Cortex of kidney (tissue), 1 donor: ENCODE measurements at places on chromosomes 12 and 14.

DNA sequence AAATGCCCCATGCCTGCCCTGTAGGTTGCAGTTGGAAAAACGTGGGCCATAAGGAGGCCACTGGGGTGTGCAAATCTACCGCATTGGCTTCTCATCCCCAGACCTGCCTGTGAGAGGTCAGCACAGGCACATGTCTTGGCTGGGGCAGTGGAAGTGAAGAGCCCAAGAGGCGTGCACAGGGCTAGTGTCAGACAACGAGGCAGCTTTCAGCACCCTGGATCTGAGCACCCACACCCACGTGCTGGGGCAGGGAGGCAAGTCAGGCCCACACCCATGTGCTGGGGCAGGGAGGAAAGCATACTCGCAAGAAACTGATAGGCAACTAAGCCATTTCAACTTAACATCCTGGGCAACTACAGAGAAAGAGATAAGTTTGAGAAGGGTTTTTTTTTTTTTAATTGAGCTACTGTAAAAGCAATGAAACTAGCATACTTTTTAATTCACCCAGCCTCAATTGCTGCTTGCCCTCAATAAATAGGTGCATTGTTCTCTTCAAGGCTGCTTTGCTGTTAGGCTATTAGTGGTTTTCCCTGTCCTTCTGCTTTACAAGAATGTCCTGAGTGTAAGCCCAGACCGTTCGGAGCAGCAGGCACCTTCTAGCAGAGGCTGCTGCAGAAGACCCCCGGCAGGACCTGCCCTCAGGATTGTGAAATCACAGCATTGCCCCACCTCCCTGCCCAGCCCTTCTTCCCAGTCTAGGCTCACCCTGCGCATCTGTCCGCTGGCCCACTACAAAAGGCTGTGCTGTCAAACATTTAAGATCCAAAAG, 355.3 kb upstream of the FKBP4 start:
- no peak for DNase-seq

DNA sequence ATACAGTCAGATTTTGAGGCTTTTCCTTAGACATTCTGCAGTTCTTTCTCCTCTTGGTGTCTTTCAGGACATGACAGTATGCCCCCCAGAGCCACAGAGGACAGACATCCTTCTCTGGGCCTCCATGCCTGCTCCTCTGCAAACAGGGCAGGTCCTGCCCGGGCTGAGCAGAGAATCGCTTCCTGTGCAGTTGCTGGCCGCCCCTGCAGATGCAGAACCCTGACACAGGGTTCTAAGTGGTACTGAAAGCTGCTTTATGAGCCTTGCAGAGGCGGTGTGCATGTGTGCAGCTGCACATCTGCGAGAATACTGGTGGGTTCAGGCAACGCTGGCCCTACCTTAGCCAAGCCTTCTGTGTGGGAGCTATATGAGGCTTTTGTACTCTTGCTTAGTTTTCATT, 54.5 kb downstream of the FLRT2 start:
- DNase-seq: no peak

DNA sequence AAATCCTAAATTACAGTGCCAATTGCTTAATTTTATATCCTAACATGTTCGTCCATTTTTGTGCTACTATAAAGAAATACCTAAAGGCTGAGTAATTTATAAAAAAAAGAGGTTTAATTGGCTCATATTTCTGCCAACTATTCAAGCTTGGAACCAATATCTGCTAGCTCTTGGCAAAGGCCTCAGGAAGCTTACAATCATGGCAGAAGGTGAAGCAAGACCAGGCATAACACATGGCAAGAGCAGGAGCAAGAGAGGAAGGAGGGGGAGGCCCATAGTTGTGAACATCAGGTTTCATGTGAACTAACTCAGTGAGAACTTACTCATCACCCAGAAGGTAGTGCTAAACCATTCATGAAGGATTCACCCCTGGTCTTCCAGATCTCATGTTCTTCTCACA, 494.3 kb downstream of the CCER1 start:
- DNase-seq: no peak

DNA sequence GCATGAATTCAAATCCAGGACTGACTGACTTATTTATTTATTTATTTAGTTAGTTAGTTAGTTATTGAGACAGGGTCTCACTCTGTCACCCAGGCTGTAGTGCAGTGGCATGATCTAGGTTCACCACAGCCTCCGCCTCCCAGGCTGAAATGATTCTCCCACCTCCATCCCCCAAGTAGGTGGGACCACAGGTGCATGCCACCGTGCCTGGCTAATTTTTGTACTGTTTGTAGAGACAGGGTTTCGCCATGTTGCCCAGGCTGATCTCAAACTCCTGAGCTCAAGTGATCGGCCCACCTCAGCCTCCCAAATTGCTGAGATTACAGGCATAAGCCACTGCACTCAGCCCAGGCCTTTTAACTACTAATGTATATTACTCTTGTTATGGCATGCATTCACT, 36.0 kb downstream of the BTG1 start:
- no peak for DNase-seq

DNA sequence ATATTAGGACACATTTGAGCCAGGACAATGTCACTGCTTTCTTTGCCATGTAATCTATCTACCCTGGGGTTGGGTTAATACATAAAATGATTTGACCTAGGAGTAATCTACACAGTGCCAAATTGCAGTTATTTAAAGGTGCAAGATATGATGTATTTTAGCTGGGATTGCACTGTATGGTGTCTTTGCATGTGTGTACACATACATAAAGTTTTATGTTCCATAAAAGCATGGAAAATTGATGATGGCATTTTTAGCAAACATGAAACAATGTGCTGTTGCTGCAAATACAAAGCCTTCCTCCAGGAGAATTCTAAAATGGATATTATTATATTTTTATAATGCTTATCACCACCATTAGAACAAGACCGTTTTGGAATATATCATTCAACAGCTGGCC, 24.0 kb upstream of the PLBD1 start:
- DNase-seq: no peak

GRCh38 chr12:47033789-47034555, 45.4 kb upstream of the PCED1B start:
- no peak for DNase-seq

GRCh38 chr12:46944771-46945170, 119.0 kb upstream of the SLC38A4 start:
- DNase-seq: no peak

GRCh38 chr14:54314365-54315104, 82.3 kb upstream of the CDKN3 start:
- DNase-seq: no peak

GRCh38 chr14:65993996-65994395, 492.2 kb upstream of the CCDC196 start:
- no peak for DNase-seq

DNA sequence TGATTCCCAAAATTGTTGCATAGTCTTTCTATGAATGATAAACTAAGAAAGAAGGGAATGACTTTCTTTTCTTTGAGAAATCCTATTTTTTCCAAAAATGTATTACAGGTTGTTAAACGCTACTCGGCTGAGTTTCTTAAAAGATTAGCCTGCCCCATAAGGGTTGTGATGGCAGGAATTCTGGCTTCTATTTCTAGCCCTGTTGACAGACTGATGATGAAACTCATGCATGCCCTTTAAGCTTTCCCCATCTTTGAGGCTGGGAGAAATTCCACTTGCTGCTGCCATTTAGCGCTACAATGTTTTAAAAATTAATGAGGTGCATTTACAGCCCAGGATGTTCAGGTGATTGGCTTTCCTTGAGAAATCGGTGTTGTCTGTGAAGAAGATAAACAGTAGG, 33.2 kb upstream of the RASSF3 start:
- no peak for DNase-seq

DNA sequence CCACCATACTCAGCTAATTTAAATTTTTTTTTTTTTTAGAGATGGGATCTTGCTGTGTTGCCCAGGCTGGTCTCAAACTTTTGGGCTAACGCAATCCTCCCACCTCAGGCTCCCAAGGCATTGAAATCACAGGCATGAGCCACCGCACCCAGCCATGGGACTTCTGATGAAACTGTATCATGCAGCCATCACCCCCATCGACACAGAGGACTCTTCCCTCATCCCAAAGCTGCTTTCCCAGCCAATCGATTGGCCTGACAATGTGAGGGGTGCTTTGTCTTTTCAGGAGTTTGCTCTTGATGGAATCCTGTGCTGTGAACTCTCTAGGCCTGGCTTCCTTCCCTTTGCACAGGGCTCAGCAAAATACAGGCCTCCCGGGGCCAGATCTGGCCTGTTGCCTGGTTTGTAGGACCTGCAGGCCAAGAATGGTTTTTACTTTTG, 59.6 kb upstream of the NCOR2 start:
- no peak for DNase-seq

GRCh38 chr12:10719482-10719881, 3.6 kb downstream of the YBX3 start:
- no peak for DNase-seq

GRCh38 chr12:49622501-49623141, 740 bp upstream of the PRPF40B start:
- no peak for DNase-seq

DNA sequence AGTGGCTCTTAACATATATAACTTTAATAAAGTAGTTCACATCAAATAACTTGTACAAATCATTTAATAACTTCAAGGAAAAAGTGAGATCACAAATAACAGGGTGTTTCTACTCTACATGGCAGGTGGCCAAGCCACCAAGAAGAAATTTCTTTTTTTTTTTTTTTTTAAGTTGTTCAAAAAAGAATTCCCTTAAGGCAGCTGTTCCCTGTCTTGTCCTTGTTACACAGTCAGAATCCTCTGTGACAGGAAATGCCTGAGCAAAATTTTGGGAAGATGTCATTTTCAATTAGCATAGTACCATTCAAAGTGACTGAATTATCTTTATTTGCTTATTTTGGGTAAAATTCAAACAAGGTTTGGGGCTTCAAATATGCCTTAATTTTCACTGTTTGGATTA, 79.4 kb downstream of the LIN7A start:
- no peak for DNase-seq

DNA sequence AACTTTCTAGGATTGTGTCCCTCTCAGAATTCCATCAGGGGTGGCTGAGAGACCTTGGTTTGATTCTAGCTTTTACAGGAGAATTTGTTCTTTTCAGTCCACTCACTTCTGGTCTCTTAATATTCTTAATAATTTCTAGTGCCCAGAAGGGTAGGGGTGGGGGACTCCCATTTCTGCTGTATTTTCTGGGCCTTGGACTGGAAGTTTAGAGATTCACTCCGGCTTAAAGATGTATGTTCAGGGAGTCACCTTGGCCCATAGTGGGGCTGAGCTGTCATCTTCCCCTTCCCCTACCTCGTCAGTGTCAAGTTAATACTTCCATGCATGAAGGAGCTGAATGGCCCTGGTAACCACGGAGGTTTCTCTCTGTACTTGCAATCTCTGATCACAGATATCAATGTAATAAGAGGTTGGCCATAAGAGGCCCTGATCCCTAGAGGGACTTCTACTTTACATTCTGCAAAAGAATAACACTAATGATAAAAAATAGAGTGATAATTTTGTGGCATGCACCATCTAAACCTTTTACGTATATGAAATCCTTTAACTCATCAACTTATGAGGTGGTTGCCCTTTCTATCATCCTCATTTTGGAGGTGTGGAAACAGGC, 6.7 kb downstream of the KRT81 start:
- DNase-seq: no peak
